ENCODE measurements at places on chromosomes 6 and 20. TPM values are rescaled to one million over a fixed set of nuclear protein-coding genes. Genes with fewer than 3 reads are reported as not detected.

Gene ENPP3
- total RNA-seq, result 0.15 TPM

Gene NEDD9
- total RNA-seq, result 5.8 TPM

Gene RBCK1
- total RNA-seq, result 46.8 TPM

Gene FOXC1
- total RNA-seq, result not detected

- H3K4me1 ChIP-seq, result no peaks in the 10 kb centered on the region
- H3K27ac ChIP-seq, result no peak overlapping the region
- no peaks in the 10 kb centered on the region for H3K27me3 ChIP-seq
- no peak for DNase-seq
- no peaks in the 10 kb centered on the region for H3K36me3 ChIP-seq
Observed at GRCh38 chr6:162866656-162867055, 138.9 kb downstream of the PACRG start.

GRCh38 chr20:51725584-51726176 is 42.5 kb downstream of the ATP9A start:
- no peaks in the 10 kb centered on the region for H3K4me1 ChIP-seq
- no peak overlapping the region for H3K4me3 ChIP-seq
- H3K36me3 ChIP-seq, result peaks cover 2% of the 10 kb centered on the region
- no peaks in the 10 kb centered on the region for H3K27me3 ChIP-seq
- DNase-seq, result no peak
- no peak overlapping the region for H3K27ac ChIP-seq

- no peak overlapping the region for H3K27ac ChIP-seq
- DNase-seq, result no peak
- peaks cover 3% of the 10 kb centered on the region for H3K36me3 ChIP-seq
- no peaks in the 10 kb centered on the region for H3K4me1 ChIP-seq
- H3K27me3 ChIP-seq, result no peaks in the 10 kb centered on the region
Observed at GRCh38 chr20:59802018-59802417, 131.4 kb downstream of the SYCP2 start.

DNA sequence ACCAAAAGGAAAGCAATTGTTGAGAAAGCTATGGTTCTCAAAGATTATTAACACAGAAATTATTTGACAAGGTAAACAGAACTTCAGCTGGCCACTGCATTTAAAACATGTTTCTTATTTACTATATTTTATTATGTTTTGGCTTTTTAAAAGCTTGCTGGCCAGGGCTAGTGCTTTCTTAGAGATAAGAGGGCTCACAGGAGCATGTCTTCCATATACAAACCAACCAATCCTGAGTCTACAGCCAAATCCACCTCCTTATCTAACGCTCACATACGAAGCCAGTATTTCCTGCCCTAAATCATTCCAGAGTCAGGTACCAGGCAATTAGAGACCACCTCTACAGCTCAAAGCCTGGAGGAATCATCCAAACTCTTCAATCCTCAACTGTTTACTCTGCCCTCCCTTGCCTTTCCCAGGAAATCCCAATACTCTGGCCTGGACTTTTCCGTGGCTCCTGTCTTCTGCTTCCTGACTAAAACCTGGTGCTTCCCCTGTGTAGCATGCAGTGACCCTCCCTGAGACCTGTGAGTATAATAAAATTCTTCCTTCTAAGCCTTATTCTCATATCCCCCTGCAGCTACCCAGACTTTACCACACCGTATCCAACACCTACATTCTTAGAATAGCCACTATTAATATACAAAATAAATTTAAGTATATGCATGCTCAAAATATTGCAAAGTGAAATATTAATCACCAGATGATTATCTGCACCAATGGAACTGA is 33.2 kb downstream of the RANBP9 start:
- no peaks in the 10 kb centered on the region for H3K4me1 ChIP-seq
- no peak for DNase-seq
- no peaks in the 10 kb centered on the region for H3K27me3 ChIP-seq
- peaks cover 15% of the 10 kb centered on the region for H3K36me3 ChIP-seq
- H3K27ac ChIP-seq, result no peak overlapping the region

GRCh38 chr6:150730801-150731457 is 131.2 kb downstream of the PLEKHG1 start:
- H3K27ac ChIP-seq, result no peak overlapping the region
- H3K27me3 ChIP-seq, result no peaks in the 10 kb centered on the region
- no peak overlapping the region for H3K4me3 ChIP-seq
- no peaks in the 10 kb centered on the region for H3K4me1 ChIP-seq
- DNase-seq, result no peak
- H3K36me3 ChIP-seq, result no peaks in the 10 kb centered on the region

GRCh38 chr6:37524025-37524969 is 24.6 kb upstream of the CCDC167 start:
- no peaks in the 10 kb centered on the region for H3K4me1 ChIP-seq
- H3K36me3 ChIP-seq, result no peaks in the 10 kb centered on the region
- no peak for DNase-seq
- H3K4me3 ChIP-seq, result no peak overlapping the region
- no peak overlapping the region for H3K27ac ChIP-seq

DNA sequence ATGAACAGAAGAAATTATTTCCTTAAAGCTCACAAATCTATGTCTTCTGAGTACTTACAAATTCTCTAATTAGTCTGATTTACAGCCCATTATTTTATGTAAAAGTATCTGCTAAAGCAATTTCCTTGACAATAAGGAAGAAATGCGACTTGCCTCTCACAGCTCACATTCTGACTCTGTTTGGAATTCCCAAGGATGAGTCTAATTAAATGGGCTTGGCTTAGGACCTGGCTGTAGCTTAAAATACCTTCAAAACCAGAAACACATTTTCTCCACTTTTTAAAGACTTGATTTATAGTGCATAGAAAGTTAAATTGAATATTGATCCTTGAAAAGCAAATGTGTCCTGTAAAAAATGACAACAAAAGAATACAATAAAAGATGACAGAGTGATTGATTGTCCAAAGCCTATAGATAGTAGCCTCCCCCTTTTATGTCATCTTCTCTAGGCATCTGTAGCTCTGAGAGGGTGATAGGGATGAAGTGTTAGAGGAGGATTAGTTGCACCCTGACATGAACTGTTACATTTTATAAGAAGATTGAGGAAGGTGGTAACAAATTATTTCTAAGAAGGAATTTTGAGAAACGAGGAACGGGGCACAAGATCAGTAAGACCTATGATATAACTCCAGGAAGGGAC is 118.9 kb downstream of the MACROD2 start:
- no peaks in the 10 kb centered on the region for H3K36me3 ChIP-seq
- DNase-seq, result no peak
- H3K27ac ChIP-seq, result no peak overlapping the region
- H3K4me1 ChIP-seq, result no peaks in the 10 kb centered on the region
- no peaks in the 10 kb centered on the region for H3K27me3 ChIP-seq
